ENCODE measurements at places on chromosomes 16 and 17. TPM values are rescaled to one million over a fixed set of nuclear protein-coding genes. Genes with fewer than 3 reads are reported as not detected.

Gene PYCARD
- polyA plus RNA-seq = 10.6 TPM

Gene GDPD3
- polyA plus RNA-seq = 14.8 TPM

- DNase-seq = peak; percentile 57
Observed at GRCh38 chr17:10198509-10199249, at the start of gene GAS7. GAS7 (minus strand) TSS chr17:10198606.

GRCh38 chr17:71273441-71273840 lies 847.4 kb upstream of the SOX9 start:
- no peak for DNase-seq

- DNase-seq = no peak
Observed at GRCh38 chr17:75684924-75685323, 17.8 kb downstream of the SAP30BP start.

GRCh38 chr17:36653856-36654255 lies 52.5 kb downstream of the MRM1 start:
- no peak for DNase-seq

DNA sequence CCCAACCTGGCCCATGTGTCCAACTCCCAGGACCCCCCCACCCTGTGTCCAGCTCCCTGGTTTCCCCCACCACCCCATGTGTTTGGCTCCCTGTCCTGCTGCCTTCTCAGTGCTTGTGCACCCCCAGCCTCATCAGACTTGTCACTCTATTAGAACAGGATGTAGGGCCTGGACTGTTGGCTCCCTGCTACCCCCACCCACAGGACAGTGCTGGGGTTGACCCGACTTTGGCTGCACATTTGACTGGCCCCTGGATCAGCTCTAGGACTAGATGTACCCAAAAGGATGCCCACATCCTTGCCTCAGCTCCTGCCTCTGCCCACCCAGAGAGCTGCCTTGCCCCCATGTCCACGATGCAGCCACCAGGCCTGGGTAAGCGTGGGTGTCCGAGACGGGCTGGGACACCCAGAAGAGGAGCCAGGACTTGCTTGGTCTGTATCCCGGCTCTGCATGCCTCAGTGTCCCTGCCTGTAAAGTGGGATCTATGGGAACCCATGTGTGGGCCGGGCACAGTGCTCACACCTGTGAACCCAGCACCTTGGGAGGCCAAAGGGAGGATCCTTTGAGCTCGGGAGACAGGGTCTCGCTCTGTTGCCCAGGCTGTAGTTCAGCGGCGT lies 1.5 kb upstream of the CCDC57 start:
- DNase-seq = no peak

DNA sequence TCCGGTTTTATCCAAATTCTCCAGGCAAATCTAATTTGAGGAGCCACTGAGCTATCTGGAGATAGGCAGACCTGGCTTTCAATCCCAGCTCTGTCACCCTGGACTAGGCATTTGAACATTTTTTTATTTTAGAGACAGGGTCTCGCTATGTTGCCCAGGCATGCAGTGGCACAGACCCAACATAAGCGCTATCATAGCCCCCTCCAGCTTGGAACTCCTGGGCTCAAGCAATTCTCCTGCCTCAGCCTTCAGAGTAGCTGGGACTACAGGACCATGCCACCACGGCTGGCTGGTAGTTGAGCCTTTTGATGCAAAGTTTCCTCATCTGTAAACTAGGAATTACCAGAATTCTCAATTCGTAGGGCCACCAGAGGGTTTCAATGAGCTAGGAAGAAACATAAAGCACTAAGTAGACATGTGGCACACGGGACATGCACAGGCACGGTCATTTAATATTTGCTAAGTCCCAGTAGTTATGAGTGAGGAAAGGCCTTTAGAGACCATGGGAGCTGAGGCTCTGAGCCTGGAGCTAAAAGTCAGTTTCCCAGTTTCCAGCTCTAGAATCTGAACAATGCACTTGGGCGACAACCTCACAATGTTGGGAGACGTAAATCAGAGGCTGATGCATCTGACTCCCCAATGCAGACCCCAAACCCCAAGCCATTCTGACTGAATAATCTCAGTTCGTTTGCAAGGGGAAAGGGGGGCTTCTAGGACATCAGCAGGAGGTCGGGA lies 1.1 kb downstream of the ELOB start:
- DNase-seq = no peak

Data from right renal pelvis (tissue), 4 donors.